Activated naive CD4-positive, alpha-beta T cell treated with anti-CD3 and anti-CD28 coated beads for 36 hours (primary cell): ENCODE measurements at places on chromosomes 13 and 19.

DNA sequence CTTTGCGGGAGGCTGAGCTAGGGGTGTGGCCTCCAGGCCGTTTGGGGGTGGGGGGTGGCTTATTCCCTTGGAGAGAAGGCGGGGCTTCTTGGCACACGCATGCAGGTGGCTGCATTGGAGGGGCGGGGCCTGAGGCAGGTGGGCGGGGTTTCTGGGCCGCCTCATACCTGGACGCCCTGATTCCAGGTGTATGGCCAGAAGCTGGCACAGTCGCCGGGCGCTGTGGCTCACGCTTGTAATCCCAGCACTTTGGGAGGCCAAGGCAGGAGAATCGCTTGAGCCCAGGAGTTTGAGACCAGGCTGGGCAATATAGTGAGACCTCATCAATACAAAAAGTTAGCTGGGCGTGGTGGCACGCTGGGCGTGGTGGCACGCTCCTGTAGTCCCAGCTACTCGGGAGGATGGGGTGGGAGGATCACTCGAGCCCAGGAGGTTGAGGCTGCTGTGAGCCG is 7.8 kb downstream of the ABCA7 start:
- no peak for DNase-seq

DNA sequence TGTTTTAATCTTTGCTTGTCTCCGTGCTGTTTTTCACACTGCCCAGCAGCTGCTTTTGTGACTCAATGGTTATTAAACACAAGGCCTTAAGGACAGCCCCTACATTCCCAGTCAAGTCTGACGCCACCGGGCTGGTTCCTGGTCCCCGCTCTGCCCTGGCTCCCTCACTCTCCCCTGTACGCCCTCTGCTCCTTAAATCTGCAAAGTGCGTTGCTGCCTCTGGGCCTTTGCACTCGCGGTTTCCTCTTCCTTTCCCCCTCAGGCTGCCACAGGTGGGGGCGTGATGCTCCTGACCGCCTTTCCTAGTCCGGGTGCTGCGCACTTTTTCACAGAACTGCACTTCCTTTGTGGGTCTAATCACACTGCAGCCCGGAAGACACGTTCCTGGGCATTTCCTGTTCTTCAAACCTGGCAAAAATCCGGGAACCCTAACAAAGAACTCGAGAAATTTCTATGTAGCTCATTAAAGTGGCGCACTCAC is 25.6 kb downstream of the NOSIP start:
- peak; percentile 79 for DNase-seq

GRCh38 chr19:48799358-48800300 is 11.2 kb downstream of the BCAT2 start:
- no peak for DNase-seq

DNA sequence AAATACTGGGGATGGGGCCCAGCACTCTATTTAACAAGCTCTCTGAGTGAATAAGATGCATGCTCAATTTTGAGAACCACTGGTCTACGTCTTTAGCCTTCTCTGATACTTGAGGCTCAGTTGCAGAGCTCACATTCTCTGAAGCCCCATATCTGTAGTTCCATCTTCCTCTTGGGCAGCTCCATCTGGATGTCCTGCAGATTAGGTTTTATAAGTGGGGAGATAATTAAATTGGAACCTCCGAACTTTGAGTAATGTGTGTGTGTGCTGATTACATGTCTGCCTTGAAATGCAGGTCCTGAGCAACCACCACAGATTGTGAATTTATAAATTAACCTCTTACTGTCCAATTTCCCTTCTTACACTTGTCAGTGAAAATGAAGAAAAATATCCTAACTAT is 7.2 kb upstream of the RASL11A start:
- DNase-seq, result no peak

- DNase-seq, result no peak
Measured at GRCh38 chr13:62067821-62068220, 652.2 kb upstream of the PCDH20 start.

DNA sequence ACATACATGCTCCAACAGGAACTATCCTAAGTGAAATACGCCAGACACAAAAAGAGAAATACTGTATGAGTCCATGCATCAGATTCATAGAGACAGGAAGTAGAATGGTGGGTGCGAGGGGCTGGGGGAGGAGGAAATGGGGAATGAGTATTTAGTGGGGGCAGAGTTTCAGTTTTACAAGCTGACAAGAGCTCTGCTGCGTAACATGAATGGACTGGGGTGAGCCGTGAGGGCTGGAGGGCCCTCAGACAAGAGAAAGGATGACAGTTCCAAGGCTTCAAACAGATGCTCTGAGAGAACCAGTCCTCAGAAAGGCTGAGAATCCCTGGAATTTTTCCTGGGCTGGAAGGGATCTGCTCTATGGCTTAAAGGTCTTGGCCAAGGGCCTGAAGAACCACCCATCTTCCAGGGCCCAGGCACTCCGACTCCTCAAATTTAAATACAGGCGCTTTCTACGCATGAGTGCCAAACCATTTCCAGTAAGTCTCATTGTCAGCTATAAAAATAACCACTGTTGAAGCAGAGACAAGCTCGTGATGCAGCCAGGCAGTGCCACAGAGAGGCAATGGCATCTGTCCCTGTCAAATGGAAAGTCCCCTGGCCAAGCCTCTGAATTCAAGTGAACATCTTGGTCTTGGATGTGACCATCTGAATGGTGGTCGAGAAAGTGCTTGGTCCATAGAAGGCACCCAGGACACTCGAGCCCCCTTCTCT is 17.5 kb downstream of the KLF2 start:
- DNase-seq, result peak; percentile 83

GRCh38 chr19:46404753-46405468 is 8.5 kb downstream of the CCDC8 start:
- DNase-seq, result peak; percentile 41

- no peak for DNase-seq
Measured at GRCh38 chr19:38660724-38661123, 13.3 kb downstream of the ACTN4 start.

DNA sequence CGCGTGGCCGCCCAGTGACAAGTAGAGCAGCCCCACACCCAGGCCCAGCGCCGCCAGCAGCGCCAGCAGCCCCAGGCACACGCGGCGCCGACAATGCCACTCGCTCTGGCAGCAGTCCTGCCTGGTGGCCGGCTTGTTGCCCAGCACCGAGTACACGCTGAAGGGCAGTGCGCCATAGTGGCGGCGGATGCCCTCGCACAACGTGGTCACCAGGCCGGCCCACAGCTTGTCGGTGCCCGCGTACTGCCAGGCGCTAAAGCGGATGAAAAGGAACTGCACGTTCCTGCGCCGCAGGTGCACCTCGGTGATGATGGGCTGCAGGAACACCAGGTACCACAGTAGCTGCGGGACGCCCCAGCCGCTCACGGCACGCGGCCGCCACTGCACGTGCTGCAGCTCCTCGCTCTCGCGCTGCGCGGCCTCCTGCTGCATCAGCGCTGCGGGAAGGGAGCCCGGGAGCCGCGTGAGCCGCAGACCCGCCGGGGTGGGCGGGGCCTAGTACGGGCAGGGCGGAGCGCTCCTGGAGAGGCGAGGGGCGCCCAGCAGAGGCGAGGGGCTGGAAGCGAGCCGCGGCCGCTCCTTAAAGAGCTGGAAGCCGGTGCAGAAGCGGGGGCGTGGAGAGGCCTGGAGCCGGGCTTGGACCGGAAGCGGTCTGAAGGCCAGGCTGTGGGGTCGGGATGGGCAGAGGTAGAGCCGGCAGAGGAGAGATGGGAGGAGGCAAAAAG is 7.3 kb downstream of the NKPD1 start:
- peak; percentile 42 for DNase-seq
